Midbrain (tissue), 1 donor: ENCODE measurements at places on chromosomes 7 and 10.

GRCh38 chr7:155002411-155003091, 373 bp downstream of the PAXIP1 start:
- peak; percentile 65 for DNase-seq

DNA sequence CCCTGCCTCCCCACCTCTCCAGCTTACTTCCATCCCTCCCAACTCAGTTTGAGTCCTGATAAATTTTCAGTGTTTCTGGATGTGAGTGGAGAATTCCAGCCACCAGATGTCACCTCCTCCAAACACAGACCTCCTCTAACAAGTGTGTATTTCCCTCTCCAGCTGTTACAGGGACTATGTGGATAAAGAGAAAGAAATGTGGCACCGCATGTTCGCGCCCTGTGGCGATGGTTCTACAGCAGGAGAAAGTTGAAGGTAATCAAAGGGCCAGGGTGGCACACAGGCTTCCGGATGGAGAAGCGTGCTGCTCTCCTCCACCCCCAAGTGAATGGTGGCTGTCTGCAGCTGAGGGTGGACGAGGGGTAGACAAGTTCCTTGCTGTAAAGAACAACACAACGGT, 14.7 kb downstream of the FKBP6 start:
- peak; percentile 27 for DNase-seq

DNA sequence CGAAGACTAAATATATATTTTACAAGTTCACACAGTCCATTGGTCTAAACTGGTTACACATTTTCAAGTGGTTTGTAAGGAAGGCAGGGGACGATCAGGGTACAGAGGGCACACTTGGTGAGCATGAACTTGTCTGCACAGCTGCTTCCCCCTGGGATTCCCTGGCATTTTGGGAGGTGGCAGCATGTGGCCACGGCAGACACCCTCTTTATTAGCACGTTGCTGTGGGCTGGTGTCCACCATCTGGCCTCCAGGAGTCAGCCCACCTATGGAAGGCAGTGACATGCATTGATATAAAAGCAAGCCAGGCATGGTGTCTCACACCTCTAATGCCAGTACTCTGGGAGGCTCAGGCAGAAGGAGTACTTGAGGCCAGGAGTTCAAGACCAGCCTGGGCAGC, 350.2 kb downstream of the TYW1 start:
- DNase-seq = no peak

DNA sequence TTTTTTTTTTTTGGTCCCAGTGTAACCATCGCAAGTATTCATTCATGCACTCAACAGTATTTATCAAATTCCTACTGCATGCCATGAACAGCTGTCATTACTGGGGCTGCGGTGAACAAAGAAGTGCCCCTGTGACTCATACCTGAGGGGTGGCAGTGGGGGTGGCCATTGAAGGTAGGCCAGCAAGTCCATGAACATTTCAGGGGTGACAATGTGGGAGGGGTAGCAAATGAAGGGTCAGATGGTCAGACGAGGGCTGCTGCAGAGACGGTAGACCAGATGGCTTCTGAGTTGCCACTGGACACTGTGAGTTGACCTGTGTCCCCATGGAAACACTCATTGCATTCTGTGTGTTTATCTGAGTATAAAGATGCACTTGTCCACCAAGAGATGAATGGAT, 92.5 kb upstream of the PITRM1 start:
- no peak for DNase-seq

DNA sequence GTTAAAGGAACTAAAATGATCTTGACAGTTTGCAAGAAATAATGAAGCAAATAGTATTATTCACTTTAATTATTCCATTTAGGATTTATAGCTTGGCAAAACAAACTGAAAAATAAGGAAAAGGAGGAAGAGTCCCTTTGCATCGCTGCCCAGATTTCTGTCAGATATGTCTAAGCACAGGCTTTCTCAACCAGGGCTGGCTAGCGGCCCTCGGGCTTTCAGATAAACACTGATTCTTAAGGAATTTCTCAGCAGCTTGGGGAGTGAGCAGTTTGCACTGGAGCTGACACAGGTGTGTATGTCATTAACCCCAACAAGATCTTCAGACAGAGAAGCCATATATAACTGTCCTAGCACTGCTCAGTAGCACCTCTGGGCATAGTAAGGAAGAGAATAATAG, 47.9 kb upstream of the SEMA3D start:
- DNase-seq = no peak

DNA sequence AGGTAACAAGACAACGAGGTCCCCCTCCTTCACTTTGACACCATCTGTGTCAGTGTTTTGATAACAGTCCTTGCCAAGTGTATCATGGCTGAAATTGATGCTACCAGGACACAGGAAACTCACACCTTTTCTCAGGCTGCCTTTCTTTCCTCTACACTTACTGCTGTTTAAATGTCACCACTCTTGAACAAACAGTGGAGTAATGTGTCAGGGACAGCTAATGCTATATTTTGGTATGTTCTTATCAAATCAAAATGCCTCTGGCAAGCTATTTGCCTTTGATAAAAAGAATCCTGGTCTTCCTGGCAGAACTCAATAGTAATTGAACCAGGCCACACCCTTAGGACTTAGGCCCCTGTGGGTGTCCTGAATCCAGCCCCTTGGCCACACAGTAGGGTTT, 692.9 kb downstream of the LRMDA start:
- no peak for DNase-seq
